A673 (cell line): ENCODE measurements at places on chromosomes 12 and 14. TPM values are rescaled to one million over a fixed set of nuclear protein-coding genes. Genes with fewer than 3 reads are reported as not detected.

DNA sequence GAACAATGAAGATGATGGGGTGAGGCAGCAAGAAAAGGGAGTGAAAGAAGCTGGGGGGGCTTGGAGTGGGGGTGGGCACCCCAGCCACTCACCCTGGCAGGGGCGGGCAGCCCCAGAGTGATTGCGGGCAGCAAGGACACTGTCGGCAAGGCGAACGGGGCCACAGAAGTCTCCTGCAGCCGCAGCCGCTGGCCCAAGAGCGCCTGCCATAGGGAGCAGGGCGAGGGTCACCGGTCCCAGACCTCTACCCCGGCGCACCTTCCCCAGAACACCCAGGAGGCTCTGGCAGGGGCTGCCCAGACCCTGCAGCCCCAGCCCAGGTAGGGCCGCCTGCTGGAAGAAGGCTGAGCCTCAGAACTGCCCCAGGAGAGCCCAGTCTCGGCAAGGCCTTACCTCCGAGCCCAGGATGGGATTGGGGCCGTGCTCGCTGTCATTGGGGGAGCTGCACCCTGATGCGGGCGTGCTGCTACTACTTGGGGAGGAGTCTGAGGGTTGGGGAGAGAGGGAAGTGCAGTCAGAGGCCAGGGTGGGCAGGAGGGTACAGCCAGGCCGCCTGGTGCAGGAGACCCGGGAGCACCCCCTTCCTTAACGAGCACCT is 22.9 kb downstream of the SLC48A1 start:
- no peaks in the 10 kb centered on the region for H3K4me1 ChIP-seq
- no peak overlapping the region for H3K4me3 ChIP-seq
- no peaks in the 10 kb centered on the region for H3K27me3 ChIP-seq
- H3K36me3 ChIP-seq: peaks cover 14% of the 10 kb centered on the region
- no peak for DNase-seq

GRCh38 chr14:31194661-31195060 is 12.9 kb downstream of the HECTD1 start:
- H3K27ac ChIP-seq: no peak overlapping the region
- peaks cover 5% of the 10 kb centered on the region for H3K4me1 ChIP-seq
- peaks cover 13% of the 10 kb centered on the region for H3K36me3 ChIP-seq
- H3K27me3 ChIP-seq: no peaks in the 10 kb centered on the region
- DNase-seq: no peak

DNA sequence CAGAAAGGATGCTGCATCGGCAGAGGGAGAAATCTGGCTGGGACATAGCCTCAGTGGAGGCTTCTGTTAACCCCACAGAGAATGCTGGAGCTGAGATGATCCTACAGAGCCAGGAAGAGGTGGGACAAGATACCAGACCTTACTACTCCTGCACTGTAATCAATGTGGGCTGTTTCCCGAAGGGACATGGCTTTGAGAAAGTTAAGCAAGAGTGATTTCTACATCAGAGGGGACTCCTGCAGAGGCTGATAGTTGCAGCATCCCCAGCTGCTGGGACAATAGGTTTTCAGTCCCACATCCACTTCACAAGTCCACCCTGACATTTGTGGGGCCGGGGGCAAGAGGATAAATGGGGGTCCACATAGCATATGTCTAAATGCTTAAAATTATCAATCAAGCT is 22.5 kb upstream of the CMKLR1 start:
- no peaks in the 10 kb centered on the region for H3K4me1 ChIP-seq
- no peaks in the 10 kb centered on the region for H3K36me3 ChIP-seq
- no peak overlapping the region for H3K4me3 ChIP-seq
- no peak overlapping the region for H3K27ac ChIP-seq

SLC25A47 gene
- not detected in 2 replicates for total RNA-seq

LHX5 gene
- total RNA-seq: not detected in 2 replicates

PTMS gene
- 600 and 620 TPM in 2 replicates for total RNA-seq

DNA sequence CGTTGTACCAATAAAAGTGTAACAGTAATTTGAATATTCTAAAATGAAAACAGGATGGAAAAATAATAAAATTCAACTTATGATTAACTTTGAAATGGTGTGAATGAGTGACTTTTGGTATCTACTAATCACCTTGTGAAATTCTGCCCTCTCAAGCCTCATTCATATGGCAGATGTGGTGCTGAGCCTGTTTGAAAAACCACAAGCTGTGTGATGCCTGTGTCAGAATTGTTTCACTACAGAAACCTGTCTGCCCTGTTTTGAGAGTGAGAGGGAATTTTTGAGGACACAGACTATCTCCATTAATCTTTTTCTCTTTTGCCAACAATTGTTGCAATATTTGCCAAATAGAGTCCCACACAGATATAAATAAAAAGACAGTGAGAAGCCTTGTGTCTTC is 3.9 kb upstream of the RNU6-7 start:
- no peaks in the 10 kb centered on the region for H3K36me3 ChIP-seq
- no peak overlapping the region for H3K27ac ChIP-seq
- DNase-seq: no peak

DNA sequence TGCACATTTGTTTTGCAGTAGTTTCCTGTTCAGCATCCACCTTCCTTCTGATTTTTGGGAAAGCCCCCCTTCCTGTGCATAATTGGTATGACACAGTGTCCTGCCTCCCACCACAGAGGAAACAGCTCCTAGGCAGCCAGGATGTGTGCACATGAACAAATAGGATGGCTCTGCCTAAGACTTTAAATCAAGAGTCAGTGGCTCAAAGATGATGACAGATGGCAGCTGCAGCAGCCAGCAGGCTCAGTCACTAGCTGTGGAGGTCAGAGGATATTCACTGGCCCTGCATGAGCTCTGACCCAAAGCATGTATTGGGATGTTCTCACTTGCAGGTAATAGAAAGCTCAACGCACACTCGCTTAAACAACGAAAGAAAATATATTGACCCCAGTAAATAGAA is 90.3 kb downstream of the KCNK10 start:
- no peak overlapping the region for H3K27ac ChIP-seq
- peaks cover 6% of the 10 kb centered on the region for H3K27me3 ChIP-seq
- DNase-seq: no peak
- no peak overlapping the region for H3K4me3 ChIP-seq

GRCh38 chr12:100795800-100796179 is 1.2 kb downstream of the ANO4 start:
- H3K36me3 ChIP-seq: no peaks in the 10 kb centered on the region
- no peak for DNase-seq
- peaks cover 39% of the 10 kb centered on the region for H3K4me1 ChIP-seq
- no peak overlapping the region for H3K27ac ChIP-seq

TMCC3 gene
- total RNA-seq: 0.24 and 0.49 TPM in 2 replicates

- H3K36me3 ChIP-seq: no peaks in the 10 kb centered on the region
- no peak overlapping the region for H3K4me3 ChIP-seq
- H3K4me1 ChIP-seq: no peaks in the 10 kb centered on the region
- no peaks in the 10 kb centered on the region for H3K27me3 ChIP-seq
Measured at GRCh38 chr12:54716261-54716660, 68.1 kb upstream of the DCD start.

GRCh38 chr14:37580146-37580545 is 14.9 kb downstream of the FOXA1 start:
- no peak overlapping the region for H3K4me3 ChIP-seq
- peaks cover 40% of the 10 kb centered on the region for H3K27me3 ChIP-seq
- H3K36me3 ChIP-seq: no peaks in the 10 kb centered on the region
- H3K27ac ChIP-seq: no peak overlapping the region
- H3K4me1 ChIP-seq: no peaks in the 10 kb centered on the region

- peaks cover 27% of the 10 kb centered on the region for H3K27me3 ChIP-seq
- H3K4me1 ChIP-seq: peaks cover 12% of the 10 kb centered on the region
- H3K36me3 ChIP-seq: no peaks in the 10 kb centered on the region
- no peak for DNase-seq
- no peak overlapping the region for H3K27ac ChIP-seq
Measured at GRCh38 chr14:76253111-76253510, 101.4 kb downstream of the GPATCH2L start.

DNA sequence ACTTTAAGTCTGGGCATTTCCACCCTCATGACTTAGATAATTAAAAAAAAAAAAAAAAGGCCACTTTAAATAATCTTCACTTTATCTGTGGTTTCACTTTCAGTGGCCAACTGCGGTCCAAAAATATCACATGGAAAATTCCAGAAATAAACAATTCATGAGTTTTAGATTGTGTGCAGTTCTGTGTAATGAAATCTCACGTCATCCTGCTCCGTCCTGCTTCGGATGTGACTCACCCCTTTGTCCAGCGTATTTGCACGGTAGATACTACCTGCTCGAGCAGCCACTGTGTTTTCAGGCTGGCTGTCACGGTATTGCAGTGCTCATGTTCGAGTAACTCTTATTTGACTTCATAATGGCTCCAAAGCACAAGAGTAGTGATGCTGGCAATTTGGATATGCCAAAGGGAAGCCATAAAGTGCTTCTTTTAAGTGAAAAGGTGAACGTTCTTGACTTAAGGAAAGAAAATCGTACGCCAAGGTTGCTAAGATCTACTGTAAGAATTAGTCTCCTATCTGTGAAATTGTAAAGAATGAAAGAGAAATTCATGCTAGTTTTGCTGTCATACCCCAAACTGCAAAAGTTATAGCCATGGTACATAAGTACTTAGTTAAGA is 2.4 kb downstream of the E2F7 start:
- H3K27me3 ChIP-seq: no peaks in the 10 kb centered on the region
- DNase-seq: no peak
- no peak overlapping the region for H3K4me3 ChIP-seq
- H3K4me1 ChIP-seq: peaks cover 13% of the 10 kb centered on the region

OASL gene
- total RNA-seq: 0.70 and 0.73 TPM in 2 replicates

- peak; percentile 14 for DNase-seq
- no peaks in the 10 kb centered on the region for H3K4me1 ChIP-seq
- H3K4me3 ChIP-seq: no peak overlapping the region
- H3K27ac ChIP-seq: no peak overlapping the region
Measured at GRCh38 chr14:23895480-23895879, 58.1 kb upstream of the DHRS4 start.

DNA sequence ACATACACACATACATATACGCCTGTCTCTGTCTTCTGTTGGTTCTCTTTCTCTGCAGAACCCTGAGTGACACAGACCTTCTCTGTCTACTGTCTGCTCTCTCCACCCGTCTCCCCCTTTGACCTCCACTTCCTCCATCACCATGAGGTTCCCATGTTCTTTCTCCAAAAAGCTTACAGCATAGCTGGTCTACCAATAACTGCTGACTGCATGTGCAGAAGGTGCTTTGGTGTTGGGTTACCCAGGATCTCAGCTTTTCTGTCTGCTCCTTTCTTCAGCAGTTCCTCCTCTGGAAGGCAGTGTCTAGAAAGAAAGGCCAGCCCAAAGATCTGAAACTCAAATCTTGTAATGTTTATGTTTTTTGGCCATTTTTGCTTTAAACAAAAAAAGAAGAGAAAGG is 125.6 kb downstream of the SMOC1 start:
- no peak for DNase-seq
- H3K4me1 ChIP-seq: no peaks in the 10 kb centered on the region
- H3K27ac ChIP-seq: no peak overlapping the region
- H3K4me3 ChIP-seq: no peak overlapping the region

ERBB3 gene
- 0.70 and 2.0 TPM in 2 replicates for total RNA-seq

ARF3 gene
- total RNA-seq: 183 and 196 TPM in 2 replicates
